CD4-positive, alpha-beta T cell treated with Interleukin-10 for 1 hour (primary cell): ENCODE measurements at places on chromosomes 5 and 9.

- no peak for DNase-seq
These were observed 62.8 kb upstream of the KLF9 start for GRCh38 chr9:70477146-70477745.

- DNase-seq, result no peak
These were observed 123.4 kb upstream of the IFNE start for GRCh38 chr9:21605489-21605931.

DNA sequence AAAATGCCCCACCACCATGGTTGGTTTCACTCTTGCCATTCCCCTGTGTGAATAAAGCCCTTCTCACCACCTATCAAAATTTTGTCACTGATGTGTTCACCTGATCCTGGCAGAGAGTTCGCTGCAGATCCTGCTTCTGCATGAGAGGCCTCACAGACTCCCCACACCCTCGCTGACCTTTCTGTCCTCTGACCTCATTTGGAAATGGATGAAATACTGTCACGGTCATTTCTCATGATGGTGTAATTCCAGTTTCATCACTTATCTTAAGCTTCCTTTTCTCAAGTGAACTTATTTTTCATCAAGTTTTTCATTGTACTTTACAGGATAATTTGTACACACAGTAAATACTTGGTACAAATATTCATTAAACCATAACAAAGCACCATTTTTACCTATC is 131.3 kb downstream of the FRMD3 start:
- DNase-seq, result no peak

GRCh38 chr9:12785260-12785770 is 10.5 kb downstream of the LURAP1L start:
- no peak for DNase-seq

DNA sequence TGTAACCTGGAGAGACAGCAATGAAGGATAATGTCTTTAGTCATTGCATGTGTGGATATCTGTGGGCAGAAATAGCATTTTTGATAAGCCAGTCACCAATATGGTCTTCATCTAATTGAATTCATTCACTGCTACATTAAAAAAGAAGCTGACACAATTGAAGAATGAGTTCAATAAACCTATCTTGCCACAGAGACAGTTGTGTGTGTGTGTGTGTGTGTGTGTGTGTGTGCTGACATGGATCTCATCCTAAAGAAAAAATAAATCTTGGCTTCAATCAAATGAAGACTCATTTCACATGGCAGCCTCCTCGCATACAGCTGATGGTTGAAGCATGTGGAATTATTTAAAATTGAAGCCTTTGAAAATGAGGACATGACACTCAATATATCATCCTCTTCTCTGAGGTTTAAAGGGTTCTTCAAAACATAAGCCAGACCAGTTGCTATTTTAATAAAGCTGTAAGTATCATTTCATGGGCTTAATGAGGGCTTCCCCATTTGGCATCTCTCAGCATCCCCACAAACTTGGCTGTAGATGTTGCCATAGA is 118.5 kb upstream of the PTPN3 start:
- no peak for DNase-seq

DNA sequence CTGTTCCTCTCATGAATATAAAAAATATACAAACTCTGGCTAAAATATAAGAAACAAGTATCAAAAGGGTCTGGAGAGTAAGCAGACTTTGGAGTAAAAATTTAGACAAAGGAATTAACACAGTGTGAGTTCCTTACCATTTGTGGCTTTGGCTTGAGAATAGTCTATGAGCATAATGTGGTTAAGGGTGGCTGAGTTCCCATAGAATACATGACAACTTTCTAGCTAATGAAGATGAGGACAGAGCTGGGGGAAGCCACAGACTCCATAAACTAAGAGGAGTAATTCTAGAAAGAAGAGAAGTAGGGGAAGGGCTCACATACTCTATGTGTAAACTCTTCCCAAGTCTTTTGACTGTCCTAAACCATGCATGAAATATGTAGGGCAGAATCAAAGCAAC is 79.4 kb downstream of the CAAP1 start:
- no peak for DNase-seq

- DNase-seq, result no peak
These were observed 72.8 kb downstream of the ADCY2 start for GRCh38 chr5:7468742-7469141.

DNA sequence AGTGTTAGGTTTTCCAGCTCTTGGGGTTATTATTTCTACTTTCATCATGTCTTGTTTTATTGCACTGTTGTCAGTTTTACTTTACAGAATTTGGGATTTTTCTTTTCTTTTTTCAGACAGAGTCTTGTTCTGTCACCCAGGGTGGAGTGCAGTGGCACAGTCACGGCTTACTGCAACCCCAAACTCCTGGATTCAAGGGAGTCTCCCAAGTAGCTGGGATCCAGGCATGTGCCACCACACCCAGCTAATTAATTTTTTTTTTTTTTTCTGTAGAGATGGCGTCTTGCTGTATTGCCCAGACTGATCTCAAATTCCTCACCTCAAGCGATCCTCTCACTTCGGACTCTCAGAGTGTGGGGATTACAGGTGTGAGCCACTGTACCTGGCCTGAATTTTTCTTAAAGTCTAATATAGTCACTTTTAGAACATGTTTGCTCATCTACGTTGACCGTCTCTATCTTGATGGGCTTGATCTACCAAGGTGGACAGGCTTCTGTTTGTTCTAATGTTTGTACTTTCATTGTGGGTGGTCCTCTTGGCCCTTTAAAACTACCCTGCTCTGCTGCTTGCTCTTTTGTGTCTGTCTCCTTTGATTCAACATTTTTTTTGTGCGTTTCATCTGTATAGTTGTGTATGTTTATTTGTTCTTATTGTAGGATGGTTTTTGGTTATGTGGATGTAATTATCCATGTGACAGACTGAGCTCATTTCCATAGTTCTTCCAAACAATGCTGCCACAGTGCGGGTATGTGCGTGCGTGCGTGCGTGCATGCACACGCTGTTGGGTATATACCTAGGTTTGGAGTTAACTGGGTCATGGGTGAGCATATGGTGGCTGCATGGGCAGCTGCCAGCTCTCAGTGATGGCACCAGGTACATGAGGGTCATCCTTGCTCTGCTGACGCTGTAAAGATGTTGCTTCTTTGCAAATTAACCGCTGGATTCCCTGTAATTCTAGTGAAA is 18.1 kb downstream of the PRRC2B start:
- no peak for DNase-seq

- DNase-seq, result no peak
These were observed 12.2 kb upstream of the SLC44A1 start for GRCh38 chr9:105232207-105232606.

- no peak for DNase-seq
These were observed 3.9 kb downstream of the STC2 start for GRCh38 chr5:173324115-173325001.

GRCh38 chr5:143886651-143887638 is 75.0 kb downstream of the HMHB1 start:
- DNase-seq, result no peak

GRCh38 chr5:66207800-66208561 is 63.9 kb downstream of the SREK1 start:
- no peak for DNase-seq

DNA sequence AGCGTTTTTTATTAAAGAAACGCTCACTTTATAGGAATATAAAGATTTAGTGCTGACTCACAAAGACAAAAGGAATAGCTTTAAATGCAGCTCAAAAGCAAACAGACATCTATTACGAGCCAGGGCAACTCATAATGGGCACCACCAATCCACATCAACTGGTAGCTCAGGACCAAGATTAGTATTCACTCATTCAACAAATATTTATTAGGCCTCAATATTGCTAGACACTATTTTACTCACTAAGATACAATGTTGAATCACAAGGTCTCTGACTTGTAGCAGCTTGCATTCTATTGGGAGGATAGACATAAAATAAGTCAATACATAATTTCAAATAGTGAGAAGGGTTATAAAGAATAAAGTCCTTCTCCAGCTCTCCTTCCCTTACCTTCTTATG is 8.0 kb upstream of the MAN2A1 start:
- no peak for DNase-seq

DNA sequence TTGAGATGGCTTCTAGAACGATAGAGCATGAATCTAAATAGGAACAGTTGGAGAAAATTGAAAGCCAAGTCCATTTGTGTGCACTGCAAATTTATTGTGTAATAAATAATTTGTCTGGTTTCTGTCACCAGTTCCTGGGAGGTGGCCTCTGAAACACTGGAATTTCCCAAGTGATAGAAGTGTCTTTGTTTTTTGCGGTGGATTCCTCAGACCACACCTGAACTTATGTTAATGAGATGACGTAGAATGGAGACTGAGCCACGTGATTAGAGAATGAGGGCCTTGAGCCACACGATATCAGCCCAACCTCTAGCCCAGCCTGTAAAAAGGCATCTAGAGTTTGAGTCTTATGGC is 105.1 kb downstream of the MSX2 start:
- DNase-seq, result no peak

DNA sequence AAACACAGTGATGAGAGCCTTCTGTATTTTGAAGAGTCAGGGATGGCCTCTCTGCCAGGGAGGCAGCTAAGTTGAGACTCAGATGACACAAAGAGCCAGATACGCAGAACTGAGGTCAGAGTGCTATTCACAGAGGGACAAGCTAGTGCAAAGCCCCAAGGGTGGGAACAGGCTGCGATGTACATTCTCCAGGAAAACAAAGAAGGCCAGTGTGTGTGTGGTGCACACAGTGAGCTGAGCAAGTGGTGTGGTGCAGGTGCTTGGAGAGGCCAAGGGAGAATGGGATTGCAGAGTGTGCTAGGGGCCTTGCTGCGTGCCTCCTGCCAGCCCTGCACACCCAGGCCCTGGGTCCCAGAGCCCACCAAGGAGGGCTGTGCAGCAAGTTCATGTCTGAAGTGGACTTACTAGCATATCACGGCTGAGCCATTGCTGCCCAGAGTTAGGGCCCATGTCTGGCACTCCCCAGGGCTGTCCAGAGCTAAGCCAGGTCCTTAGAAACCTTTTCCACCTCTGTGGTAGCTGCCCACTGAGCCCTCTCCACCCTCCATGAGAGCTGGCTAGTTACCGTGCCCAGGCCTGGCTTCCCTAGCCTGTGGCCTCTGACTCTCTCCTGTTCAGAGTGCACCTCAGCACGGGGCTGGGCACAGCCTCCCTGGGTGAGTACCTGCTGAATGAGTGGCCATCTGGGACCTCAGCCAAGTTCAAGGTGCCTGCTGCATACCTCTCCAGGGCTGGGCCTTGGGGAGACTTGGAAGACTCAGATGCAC is 9.3 kb downstream of the SLC25A48 start:
- DNase-seq, result no peak

DNA sequence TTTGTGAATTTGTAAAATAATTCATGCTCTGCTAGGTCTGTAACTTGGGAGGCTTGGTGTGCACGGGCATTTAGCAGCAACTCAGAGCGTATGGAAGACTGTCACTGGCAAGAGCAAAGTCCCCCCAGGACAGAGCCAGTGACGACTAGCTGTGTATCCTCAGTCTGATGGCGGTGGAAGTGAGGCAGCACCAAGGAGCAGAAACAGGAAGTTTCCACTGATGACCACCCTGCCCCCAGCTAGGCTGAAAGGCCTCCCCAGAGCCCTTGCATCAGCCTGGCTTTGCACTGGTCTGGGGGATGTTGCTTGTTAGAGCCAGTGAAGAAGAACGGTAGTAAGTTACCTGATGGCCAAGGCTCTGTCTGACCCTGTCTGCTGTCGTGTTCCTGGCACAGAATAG is 66.8 kb upstream of the ABL1 start:
- DNase-seq, result no peak

GRCh38 chr5:926417-927171 is 33.9 kb downstream of the TRIP13 start:
- peak; percentile 5 for DNase-seq
